ENCODE measurements at places on chromosomes 2 and 18.

GRCh38 chr2:161104054-161104553, 56.1 kb upstream of the TANK start:
- no peak overlapping the region for H3K27ac ChIP-seq
- H3K4me1 ChIP-seq: peaks cover 18% of the 10 kb centered on the region
- no peaks in the 10 kb centered on the region for H3K36me3 ChIP-seq
- H3K4me3 ChIP-seq: no peak overlapping the region

- no peaks in the 10 kb centered on the region for H3K27me3 ChIP-seq
- DNase-seq: no peak
Measured at GRCh38 chr18:21262979-21263378, 20.9 kb downstream of the GREB1L start.

- no peaks in the 10 kb centered on the region for H3K4me1 ChIP-seq
- no peak for DNase-seq
- H3K36me3 ChIP-seq: no peaks in the 10 kb centered on the region
- H3K27me3 ChIP-seq: no peaks in the 10 kb centered on the region
Measured at GRCh38 chr2:144181001-144181400, 338.9 kb downstream of the ZEB2 start.

- H3K27me3 ChIP-seq: no peaks in the 10 kb centered on the region
- no peak for DNase-seq
- no peak overlapping the region for H3K27ac ChIP-seq
- no peak overlapping the region for H3K4me3 ChIP-seq
- no peaks in the 10 kb centered on the region for H3K4me1 ChIP-seq
Measured at GRCh38 chr18:21897811-21898210, 157.2 kb downstream of the MIB1 start.

GRCh38 chr18:8943900-8944870, 158.3 kb upstream of the NDUFV2 start:
- no peaks in the 10 kb centered on the region for H3K4me1 ChIP-seq
- no peak overlapping the region for H3K4me3 ChIP-seq
- no peaks in the 10 kb centered on the region for H3K27me3 ChIP-seq
- no peak for DNase-seq
- H3K36me3 ChIP-seq: no peaks in the 10 kb centered on the region
- no peak overlapping the region for H3K27ac ChIP-seq

DNA sequence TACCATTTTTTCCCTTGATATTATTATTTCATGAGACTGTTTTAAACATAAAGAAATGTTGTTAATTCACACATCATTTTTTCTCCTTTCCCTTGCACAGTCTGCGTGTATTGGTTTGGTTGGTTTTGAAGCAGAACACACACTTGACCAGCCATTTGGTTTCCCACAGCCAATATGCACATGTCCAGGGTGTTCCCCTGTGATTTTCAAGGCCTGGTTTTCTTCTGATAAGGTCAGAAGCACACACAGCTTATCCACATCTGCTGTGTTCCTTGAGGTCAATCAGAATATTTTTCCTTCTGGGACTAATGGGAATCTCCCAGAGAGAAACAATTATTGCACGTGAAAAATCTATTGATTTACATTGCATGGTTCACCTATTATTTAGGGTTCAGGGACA, 103.2 kb upstream of the EFEMP1 start:
- H3K27ac ChIP-seq: no peak overlapping the region
- H3K4me1 ChIP-seq: no peaks in the 10 kb centered on the region
- H3K27me3 ChIP-seq: no peaks in the 10 kb centered on the region
- H3K36me3 ChIP-seq: no peaks in the 10 kb centered on the region

DNA sequence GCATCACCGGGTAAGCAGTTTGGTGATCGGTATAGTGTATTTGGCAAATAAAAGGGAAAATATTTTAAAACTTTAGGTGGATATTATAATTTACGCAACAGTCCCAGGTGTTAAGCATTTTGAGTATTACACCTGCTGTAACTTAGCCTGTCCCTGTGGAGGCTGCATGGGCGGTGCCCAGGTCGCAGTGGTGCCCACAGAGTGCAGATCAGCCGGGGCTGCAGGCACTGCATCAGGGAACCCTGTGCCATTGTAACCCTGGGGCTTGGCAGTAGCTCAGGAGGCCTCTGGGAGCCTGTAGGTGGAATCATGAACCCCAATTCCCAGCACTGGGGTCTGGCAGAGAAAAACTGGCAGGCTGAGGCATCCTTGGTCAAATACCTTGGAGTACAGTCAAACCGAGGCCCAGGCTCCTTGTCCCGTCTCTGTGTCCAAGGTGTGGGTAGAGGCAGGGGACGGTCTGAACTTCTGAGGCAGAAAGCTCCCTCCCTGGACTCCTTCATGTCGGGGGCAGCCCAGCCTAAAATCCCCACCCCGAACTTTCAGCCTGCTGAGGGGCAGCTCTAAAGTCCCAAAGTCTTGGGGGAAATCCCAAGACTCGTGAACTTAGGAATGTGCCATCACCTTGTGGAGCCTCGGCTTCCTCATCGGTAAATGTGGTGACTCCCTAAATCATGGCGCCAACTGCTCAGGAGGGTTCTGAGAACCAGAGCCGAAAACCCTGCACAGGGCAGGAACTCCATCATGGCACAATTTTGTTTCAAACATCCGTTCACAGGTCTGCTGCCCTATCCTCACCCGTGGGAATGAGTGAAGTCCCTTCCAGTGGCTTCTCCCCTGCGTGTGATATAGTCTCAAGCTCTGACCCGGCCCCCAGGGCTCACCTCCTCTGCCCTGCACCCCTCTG, 85.7 kb downstream of the INHBB start:
- H3K36me3 ChIP-seq: no peaks in the 10 kb centered on the region
- peaks cover 4% of the 10 kb centered on the region for H3K4me1 ChIP-seq
- no peaks in the 10 kb centered on the region for H3K27me3 ChIP-seq
- H3K4me3 ChIP-seq: no peak overlapping the region

GRCh38 chr2:68911709-68912108, 40.5 kb upstream of the BMP10 start:
- peaks cover 9% of the 10 kb centered on the region for H3K4me1 ChIP-seq
- no peak overlapping the region for H3K27ac ChIP-seq
- no peaks in the 10 kb centered on the region for H3K36me3 ChIP-seq
- DNase-seq: no peak
- no peaks in the 10 kb centered on the region for H3K27me3 ChIP-seq

- DNase-seq: no peak
- no peak overlapping the region for H3K27ac ChIP-seq
- H3K27me3 ChIP-seq: no peaks in the 10 kb centered on the region
- no peaks in the 10 kb centered on the region for H3K4me1 ChIP-seq
Measured at GRCh38 chr2:135202751-135203150, 150.7 kb downstream of the RAB3GAP1 start.

GRCh38 chr2:232512602-232513001, 7.6 kb upstream of the PRSS56 start:
- H3K27ac ChIP-seq: no peak overlapping the region
- H3K36me3 ChIP-seq: no peaks in the 10 kb centered on the region
- H3K4me3 ChIP-seq: no peak overlapping the region
- no peaks in the 10 kb centered on the region for H3K27me3 ChIP-seq
- DNase-seq: no peak

- no peaks in the 10 kb centered on the region for H3K36me3 ChIP-seq
- H3K4me3 ChIP-seq: no peak overlapping the region
- H3K27me3 ChIP-seq: no peaks in the 10 kb centered on the region
- H3K27ac ChIP-seq: no peak overlapping the region
Measured at GRCh38 chr2:101133492-101134100, 17.6 kb downstream of the TBC1D8 start.

DNA sequence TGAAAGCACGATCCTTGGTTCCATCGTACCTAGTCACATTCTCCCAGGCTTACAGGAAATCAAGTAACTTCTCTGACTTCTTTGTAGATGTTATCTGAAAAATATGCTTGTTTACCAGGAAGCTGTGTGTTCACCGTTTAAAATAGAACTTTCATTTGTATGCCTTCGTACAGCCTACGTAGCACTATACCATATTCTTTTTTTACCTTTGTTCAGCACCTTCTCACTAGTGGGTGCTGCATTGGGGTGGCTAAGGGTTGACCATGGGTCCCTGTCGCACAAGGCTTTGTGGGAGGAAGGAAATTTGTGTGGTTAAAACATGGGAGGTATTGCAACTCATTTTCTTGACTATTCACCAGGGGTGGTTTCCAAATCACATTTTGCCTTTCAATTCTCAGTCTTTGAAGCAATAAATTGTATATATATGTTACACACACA, 16.6 kb downstream of the MALT1 start:
- DNase-seq: no peak
- no peaks in the 10 kb centered on the region for H3K27me3 ChIP-seq
- H3K4me1 ChIP-seq: no peaks in the 10 kb centered on the region
- no peak overlapping the region for H3K27ac ChIP-seq
- no peaks in the 10 kb centered on the region for H3K36me3 ChIP-seq
- no peak overlapping the region for H3K4me3 ChIP-seq

DNA sequence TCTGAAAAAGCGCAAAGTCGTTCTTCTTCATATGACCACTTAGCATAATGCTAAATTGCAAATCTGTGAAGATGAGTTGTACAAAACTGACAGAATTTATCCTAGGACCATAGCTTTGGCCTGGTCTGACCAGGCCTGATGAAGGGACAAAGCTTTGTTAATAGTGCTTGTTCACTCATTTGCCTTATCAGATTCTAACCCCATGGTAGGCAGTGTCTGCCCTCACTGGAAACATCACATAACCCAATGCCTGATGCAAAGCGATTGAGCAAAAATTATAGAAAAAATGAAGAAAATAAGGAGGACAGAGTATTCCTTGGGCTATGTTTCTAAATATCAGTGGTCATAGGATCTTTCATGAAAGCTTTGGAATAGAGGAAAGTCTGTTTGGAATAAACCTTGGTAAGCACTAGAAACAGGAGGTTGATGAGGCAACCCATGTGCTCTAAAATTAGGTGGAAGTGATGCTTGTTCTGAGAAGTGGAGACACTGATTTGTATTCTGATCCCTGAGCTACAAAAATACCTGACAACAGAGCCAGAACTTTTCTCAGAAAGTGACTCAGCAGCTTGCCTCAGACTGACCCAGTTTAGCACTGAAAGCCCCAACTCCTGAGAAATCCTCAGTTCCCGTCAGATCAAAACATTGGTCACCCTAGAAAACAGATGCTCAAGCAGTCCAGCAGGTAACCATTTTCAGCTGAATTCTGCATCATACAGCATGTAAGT, 131.4 kb upstream of the MAPRE2 start:
- H3K4me3 ChIP-seq: no peak overlapping the region
- peak; percentile 10 for DNase-seq
- peak overlapping the region; percentile 73 for H3K27ac ChIP-seq
- no peaks in the 10 kb centered on the region for H3K27me3 ChIP-seq

GRCh38 chr2:151009437-151010175, 252.1 kb downstream of the RBM43 start:
- DNase-seq: no peak
- no peaks in the 10 kb centered on the region for H3K36me3 ChIP-seq
- no peaks in the 10 kb centered on the region for H3K27me3 ChIP-seq
- no peak overlapping the region for H3K27ac ChIP-seq
- no peak overlapping the region for H3K4me3 ChIP-seq
- H3K4me1 ChIP-seq: no peaks in the 10 kb centered on the region

- H3K36me3 ChIP-seq: no peaks in the 10 kb centered on the region
- no peaks in the 10 kb centered on the region for H3K27me3 ChIP-seq
- no peak overlapping the region for H3K4me3 ChIP-seq
- no peaks in the 10 kb centered on the region for H3K4me1 ChIP-seq
Measured at GRCh38 chr18:55083461-55083860, 124.2 kb upstream of the CCDC68 start.

DNA sequence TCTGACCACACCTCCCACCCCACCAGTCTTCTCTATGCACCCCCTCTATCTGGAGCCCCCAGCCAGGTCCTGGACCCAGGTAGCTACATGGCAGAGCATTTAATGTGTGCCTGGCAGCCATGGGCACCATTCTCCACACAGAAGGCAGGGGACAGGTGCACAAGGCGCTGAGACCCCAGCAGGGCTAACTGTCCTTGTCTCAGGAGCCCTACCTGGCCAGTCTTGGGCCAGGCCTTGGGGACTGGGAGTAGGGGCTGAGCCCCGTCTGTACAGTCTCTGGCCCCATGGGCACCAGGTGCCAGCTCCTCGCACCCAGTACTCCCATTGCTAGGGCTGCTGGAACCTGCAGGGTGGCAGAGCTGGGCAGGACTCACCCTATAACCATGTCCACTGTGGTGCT, 2.9 kb downstream of the GNLY start:
- no peaks in the 10 kb centered on the region for H3K4me1 ChIP-seq
- no peaks in the 10 kb centered on the region for H3K36me3 ChIP-seq
- no peak for DNase-seq
- no peaks in the 10 kb centered on the region for H3K27me3 ChIP-seq
- no peak overlapping the region for H3K4me3 ChIP-seq
- no peak overlapping the region for H3K27ac ChIP-seq

DNA sequence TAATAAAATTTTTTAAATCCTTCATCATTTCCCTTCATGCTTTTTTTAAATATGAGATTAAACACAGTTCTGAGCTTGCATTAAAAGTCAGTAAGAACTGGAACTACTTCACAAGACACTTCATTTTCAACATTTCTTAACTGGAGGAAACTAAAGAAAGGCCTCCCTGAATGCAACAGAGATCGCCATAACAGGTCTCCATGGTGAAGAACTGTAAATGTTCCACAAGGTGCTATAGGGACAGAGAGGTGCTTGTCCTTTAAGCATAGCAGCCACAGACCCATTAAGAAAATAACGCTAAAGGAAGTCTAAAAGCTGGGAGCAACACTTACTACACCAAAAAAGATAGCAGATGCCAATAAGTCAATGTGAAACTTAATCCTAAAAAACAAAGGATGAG, 8.5 kb downstream of the STAM2 start:
- no peak for DNase-seq
- H3K27me3 ChIP-seq: no peaks in the 10 kb centered on the region
- H3K4me3 ChIP-seq: peak overlapping the region; percentile 43
- H3K36me3 ChIP-seq: no peaks in the 10 kb centered on the region

- peaks cover 4% of the 10 kb centered on the region for H3K4me1 ChIP-seq
- DNase-seq: no peak
- H3K27me3 ChIP-seq: no peaks in the 10 kb centered on the region
- no peaks in the 10 kb centered on the region for H3K36me3 ChIP-seq
- no peak overlapping the region for H3K4me3 ChIP-seq
- H3K27ac ChIP-seq: no peak overlapping the region
Measured at GRCh38 chr2:181779288-181780021, 99.1 kb upstream of the NEUROD1 start.

- no peaks in the 10 kb centered on the region for H3K36me3 ChIP-seq
- no peak overlapping the region for H3K27ac ChIP-seq
- DNase-seq: no peak
- no peaks in the 10 kb centered on the region for H3K27me3 ChIP-seq
- no peaks in the 10 kb centered on the region for H3K4me1 ChIP-seq
Measured at GRCh38 chr2:88329815-88330603, 122.5 kb downstream of the FOXI3 start.

GRCh38 chr18:50678651-50679050, 118.8 kb downstream of the MAPK4 start:
- no peaks in the 10 kb centered on the region for H3K36me3 ChIP-seq
- DNase-seq: no peak
- H3K27me3 ChIP-seq: no peaks in the 10 kb centered on the region
- H3K4me3 ChIP-seq: no peak overlapping the region

All from thoracic aorta (tissue), 2 donors.